Activated CD8-positive, alpha-beta memory T cell treated with anti-CD3 and anti-CD28 coated beads for 4 hours (primary cell): ENCODE measurements at places on chromosomes 3 and 15.

DNA sequence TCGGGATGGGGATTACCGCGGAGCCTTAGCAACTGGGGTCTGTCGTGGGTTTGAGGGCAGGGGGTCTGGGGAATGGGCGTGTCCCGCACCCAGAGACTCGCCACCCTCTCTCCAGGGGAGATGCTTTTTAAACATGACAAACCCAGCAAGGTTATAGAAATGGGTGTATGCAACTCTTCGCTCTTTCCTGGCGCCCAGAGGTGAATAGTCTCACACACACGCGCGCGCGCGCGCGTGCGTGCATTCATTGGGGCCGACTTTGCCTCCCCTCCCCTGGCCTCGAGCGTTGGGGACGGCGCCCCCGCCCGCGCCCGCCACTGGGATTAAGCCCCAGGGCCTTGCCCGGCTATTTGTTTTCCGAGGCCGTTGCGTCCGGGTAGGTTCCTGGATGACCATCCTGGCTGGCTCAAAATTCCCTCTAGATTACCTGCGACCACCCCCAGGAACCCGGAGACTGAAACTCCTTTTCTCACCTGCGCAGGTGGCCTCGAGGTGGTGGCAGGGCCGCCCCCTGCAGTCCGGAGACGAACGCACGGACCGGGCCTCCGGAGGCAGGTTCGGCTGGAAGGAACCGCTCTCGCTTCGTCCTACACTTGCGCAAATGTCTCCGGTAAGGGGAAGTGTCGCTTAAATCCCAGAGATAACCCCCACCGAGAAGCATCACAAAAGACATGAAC, 777 bp downstream of the GPR160 start:
- no peak for DNase-seq

- no peak for DNase-seq
These were observed 23.7 kb downstream of the CIP2A start for GRCh38 chr3:108565506-108565905.

- DNase-seq: no peak
These were observed 11.3 kb downstream of the TBC1D2B start for GRCh38 chr15:78065973-78066946.

GRCh38 chr3:146817704-146818103, 212.6 kb upstream of the PLSCR5 start:
- no peak for DNase-seq

- no peak for DNase-seq
These were observed 691.3 kb downstream of the ZPLD1 start for GRCh38 chr3:103126115-103126514.

DNA sequence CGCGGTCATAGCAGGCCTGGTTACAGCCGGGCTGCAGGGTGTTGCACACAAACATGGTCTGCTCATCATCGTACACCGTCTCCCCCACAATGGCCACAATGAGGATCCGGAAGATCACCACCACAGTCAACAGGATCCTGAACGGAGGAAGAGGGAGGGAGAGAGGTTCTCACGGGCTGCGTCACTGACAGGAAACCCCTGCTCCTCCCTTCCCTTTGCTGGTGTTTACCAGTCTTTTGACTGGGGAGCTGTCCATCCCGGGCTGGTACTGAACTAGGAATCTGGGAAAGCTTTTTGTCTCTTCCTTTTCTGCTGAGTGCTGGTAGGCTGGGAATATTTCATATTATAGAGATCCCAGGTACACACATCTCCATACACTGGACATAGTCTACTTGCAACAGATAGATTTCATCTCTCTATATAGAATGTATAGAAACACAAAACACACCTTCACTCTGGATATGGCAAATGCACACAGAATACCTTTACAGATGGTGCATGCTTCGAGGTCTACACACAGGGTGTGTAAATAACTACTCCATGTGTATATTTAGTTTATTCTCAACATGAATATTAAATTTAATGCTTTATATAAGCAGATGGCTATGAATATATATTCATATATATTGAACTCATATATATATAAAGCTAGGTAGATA, 1.4 kb downstream of the GJD2 start:
- DNase-seq: no peak
